Inflammatory macrophage treated with lipopolysaccharide for 4 hours (primary cell): ENCODE measurements at places on chromosomes 6 and 20.

DNA sequence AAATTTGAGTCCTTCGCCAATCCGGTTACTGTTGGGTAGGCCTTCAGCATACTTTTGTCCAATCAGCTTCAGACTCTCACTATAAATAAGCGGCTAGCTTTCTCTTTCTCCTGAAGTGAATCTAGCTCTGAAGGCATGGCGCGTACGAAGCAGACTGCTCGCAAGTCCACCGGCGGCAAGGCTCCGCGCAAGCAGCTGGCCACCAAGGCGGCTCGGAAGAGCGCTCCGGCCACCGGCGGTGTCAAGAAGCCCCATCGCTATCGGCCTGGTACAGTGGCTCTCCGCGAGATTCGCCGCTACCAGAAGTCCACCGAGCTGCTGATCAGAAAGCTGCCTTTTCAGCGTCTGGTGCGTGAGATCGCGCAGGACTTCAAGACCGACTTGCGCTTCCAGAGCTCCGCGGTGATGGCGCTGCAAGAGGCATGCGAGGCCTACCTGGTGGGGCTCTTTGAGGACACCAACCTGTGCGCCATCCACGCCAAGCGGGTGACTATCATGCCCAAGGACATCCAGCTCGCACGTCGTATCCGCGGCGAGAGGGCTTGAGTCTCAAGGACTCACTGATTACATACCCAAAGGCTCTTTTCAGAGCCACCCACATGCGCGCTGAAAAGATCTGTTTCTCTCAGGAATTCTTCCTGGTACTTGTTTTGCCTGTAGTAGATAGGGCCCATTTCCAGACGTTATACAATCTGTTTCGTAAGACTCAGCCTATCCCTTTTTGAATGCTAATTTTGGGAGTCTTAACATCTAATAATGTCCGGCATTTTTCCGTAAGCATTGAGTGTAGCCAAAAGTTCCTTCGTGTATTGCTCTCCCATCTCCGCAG lies 102.0 kb downstream of the OR2B2 start:
- DNase-seq = peak; percentile 97

GRCh38 chr20:62014889-62015537 lies 50.7 kb downstream of the TAF4 start:
- no peak for DNase-seq

- no peak for DNase-seq
Observed at GRCh38 chr20:63484651-63485403, 12.4 kb upstream of the KCNQ2 start.

DNA sequence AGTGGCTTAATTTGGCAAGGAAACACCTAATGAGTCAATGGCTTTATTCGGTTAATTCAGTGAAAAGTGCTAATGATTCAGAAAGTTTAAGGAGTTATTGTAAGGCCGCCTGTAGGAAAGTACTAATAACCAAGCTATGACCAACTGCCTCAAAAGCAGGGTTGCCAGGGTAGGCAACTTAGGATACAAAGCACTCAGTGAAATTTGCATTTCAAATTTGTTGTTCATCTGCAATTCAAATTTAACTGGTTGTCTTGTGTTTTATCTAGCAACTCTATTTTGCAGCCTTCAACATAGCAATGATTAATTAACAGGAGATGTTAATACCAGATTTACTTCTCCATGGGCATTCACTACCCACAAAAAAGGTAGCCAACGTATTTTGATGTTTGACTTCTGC lies 412.3 kb downstream of the PRKN start:
- DNase-seq = no peak

- DNase-seq = no peak
Observed at GRCh38 chr6:150209415-150209814, 66.6 kb downstream of the PPP1R14C start.

DNA sequence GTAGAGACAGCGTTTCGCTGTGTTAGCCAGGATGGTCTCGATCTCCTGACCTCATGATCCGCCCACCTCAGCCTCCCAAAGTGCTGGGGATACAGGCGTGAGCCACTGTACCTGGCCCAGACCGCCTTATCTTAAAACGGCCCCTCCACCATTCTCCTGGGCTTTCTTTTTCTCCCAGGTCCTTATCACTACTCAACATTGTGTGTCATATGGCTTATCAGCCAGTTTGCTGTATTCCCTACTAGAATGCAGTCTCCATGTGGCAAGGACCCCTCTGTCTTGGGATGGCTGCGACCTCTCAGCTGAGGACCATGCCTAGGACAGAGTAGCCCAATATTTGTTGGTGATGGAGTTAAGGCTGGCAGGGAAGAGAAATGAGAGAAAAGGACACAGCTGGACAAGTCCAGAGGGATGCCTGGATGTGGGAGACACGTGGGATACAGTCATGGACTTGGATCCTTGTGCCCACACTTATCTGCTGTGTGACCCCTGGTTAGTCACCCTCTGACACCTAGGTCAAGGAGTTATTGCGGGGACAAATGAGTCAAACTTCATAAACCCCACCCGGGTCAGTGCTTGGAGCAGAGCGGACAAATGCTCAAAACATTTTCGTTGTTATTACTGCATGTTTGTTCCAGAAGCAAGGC lies 24.0 kb downstream of the ADA start:
- DNase-seq = no peak

GRCh38 chr6:112485120-112485826 lies 138.1 kb downstream of the RFPL4B start:
- DNase-seq = no peak

DNA sequence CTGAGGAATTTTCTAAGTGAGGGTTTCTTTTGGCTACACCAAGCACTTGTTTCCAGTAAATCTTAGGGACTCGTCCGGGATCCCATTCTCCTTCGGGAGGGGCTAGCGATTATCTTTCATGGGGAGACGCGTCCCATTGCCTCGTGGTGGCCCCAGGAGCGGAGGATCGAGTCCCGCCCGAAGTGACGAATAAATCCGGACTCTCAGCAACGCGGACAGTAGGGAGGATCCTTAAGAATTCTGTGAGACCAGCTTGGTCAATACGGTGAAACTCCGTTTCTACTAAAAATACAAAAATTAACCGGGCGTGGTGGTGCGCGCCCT lies 69.1 kb upstream of the PRSS16 start:
- no peak for DNase-seq

GRCh38 chr20:23178806-23179205 lies 92.7 kb upstream of the CD93 start:
- DNase-seq = no peak

DNA sequence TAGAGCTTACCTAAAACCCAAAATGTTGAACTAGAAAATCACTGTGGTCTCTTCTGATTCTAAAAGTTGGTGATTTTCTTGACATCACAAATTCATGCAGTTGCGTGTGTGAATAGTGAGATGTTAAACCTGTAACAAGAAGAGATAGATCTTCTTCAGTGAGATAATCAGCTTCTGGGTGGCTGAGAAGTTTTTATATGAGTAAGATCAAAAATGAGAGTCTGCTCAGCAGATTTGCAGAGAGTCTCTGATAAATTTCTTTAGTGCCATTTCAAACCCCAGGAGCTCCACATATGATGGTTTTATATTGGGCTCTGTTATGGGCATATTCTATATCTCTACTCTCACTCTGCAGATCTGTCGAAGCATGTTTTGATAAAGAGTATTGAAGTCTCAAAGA lies 185.4 kb downstream of the ZFAND3 start:
- no peak for DNase-seq

- DNase-seq = no peak
Observed at GRCh38 chr6:134307870-134308269, 10.0 kb downstream of the SGK1 start.

DNA sequence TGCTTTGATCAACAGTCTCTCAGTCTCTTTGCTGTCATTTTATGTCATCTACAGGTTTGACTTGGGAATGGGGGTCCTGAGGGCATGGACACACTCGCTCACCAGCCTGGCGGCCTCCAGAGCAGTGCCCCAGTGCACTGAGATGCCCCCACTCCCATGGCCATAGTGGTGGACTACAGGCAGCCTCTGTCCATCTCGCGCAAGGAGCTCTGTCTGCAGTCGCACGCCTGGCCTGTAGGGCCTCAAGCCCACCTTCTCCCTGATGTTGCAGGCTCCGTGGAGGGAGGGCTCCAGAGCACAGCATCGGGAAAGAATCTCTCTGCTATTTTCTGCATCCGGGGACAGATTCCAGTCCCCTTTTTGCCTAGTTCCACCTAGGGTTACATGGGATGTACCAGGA lies 22.6 kb downstream of the DDO start:
- DNase-seq = no peak

DNA sequence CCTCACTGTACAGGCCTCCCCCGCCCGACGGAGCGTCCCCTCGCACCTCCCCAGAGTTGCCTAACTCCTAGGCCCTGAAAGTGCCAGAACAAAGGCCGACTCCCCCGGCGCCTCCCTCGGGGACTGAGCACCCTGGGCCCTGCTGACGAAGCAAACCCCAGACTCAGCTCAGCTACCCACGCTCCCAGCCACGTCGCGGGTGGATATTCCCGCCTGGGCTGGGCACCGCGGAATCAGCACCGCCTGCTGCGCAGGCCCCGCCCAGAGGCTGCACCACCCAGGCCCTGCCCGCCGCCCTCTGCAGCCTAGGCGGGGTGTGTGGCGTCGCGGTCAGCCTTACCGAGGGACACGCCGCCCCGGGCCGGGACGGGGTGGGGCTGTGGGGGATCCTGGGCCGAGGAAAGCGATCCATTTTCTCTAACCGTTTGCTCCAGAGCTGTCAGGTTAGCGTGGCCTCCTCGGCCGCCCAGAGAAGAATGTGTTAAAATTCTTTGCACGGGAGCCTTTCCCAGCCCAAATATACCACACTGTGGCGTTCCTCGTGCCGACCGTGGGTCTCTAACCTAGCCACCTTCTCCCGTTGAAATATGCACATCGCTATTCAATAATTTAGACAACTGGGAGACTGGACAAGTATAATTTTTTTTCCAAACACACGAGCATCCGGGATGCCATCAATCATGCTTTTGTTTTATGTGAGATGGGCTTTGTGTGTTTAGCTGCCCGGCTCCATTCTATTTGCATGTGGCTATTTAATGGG lies 31.4 kb downstream of the TFAP2A start:
- no peak for DNase-seq

DNA sequence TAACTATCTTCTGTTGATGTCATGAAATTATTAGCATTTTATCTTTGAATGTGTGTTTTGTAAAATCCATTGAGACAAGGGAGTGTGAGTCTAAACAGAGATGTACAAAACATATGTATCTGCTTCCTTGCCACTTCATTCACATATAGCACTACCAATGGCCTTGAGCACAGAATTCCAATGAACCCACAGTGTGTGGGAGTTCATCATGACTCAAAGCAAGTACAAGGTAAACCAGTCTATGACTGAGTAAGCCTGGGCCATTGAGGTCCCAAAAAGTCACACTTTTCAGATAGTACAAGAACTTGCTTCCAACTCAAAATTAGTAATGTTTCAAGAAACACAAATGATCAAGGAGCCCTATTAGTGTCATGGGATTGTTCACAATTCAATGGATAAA lies 218.6 kb downstream of the MANEA start:
- DNase-seq = no peak

GRCh38 chr20:24157213-24157612 lies 168.6 kb upstream of the GGTLC1 start:
- DNase-seq = no peak

DNA sequence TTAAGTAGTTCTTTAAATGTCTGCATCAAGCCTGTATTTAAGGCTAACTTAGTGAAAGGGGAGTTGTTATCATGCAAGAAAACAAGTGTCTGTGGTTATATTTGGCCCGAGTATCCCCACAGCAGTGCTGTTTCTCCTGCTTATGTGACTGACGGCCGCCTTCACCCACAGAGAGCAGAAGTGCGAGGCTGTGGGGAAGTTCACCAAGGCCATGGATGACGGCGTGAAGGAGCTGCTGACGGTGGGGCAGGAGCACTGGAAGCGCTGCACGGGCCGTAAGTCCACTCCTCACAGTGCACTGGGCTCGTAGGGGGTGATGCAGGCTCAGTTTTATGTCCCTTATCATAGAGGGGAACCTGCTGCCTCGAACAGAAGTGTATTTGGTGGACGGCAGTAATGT lies 53.2 kb upstream of the SYNJ2 start:
- DNase-seq = peak; percentile 46

DNA sequence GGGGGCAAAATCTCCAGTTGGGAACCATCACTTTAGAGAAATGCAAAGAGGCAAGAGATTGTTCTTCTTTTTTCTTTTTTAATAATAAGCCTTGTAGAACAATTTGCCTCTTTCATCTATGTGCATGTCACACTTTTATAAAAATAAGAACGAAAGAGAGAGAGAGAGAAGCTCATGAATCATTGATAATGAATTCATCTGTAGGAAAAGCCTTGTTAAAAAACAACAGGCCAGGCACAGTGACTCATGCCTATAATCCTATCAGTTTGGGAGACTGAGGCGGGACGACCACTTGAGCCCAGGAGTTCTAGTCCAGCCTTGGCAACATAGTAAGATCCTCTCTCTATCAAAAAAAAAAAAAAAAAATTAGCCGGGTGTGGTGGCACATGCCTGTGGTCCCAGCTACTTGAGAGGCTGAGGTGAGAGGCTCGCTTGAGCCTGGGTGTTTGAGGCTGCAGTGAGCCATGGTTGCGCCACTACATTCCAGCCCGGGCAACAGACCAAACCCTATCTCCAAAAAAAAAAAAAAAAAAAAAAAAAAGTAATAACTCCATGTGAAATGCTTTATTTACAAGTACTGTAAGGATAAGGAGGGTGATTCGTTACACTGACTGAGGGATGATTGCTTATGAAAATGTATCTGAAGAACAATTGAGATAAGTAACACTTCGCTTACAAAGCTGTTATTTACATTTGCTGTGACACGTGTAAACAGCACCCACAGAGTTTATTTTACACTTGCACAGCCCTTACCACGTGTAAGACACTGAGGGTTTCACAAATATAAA lies 6.0 kb downstream of the CCN5 start:
- no peak for DNase-seq

DNA sequence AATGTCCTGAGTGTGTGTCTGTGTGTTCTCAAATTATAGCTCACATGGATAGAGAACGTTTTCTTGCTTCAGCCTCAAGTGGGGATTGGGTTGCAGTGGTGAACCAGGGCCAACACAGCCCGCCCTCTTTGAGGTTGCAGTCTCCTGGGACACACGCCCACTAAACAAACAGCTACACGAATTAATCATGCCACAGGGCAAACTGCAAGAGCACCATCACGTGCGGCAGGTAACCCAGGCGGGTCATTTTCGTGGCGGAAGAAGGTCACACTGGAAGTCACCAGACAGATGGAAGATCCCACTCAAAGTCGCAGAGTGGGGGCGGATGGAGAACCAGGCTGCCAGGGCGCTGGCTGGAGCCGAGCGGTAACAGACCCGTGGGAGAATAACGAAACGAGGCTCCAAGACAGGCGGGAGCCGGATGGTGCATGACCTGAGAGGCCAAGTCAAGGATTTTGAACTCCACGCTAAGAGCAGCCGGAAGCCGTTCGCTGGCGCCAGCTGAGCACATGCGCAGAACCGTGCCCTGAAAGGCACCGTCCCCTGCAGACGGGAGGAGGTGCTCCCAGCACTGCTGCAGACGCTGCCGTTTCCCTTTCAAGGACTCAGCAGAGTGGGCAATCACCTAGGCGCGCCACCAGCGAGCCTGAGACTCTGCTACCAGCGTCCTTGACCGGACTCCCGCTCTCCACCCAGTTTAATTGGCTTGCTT lies 10.7 kb downstream of the DLL1 start:
- no peak for DNase-seq
